ENCODE measurements at places on chromosomes 5 and 9.

- DNase-seq, result no peak
These were observed 72.1 kb downstream of the PDE6A start for GRCh38 chr5:149872351-149873040.

DNA sequence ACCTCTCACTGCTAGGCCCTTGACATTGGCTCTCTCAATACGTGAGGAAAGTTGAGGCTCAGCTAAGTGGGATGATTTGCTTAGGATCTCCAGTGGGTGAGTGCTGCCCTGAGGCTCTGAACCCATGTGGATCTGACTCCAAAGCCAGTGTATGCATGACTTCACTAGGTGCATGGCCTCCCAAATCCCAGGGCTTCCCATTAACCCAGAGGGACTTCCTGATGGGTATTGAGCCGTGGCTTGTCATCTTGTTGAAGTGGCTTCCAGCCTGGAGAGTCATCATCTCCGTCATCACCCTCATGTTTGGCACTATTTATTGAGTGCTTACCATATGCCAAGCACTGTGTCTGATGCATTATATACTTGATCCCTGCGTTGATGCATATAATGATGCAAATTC is 37.3 kb upstream of the TEX48 start:
- DNase-seq, result no peak

DNA sequence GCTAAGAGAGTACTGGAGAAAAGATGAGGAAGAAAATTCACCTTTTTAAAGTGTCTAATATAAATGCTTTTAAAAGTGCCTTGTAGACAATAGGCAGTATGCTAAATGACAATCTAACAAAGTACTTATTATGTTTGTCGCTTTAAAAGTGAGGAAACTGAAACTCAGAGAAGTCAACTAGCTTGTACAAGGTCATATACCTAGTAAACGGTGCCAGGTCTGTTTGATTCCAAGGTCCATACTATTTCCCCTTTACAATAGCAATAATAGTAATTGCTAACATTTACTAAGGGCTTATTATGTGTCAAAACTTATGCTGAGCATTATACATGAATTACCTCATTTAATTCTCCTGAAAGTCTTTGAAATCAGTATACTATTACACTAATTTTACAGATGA is 328.6 kb upstream of the SLC24A2 start:
- DNase-seq, result no peak

DNA sequence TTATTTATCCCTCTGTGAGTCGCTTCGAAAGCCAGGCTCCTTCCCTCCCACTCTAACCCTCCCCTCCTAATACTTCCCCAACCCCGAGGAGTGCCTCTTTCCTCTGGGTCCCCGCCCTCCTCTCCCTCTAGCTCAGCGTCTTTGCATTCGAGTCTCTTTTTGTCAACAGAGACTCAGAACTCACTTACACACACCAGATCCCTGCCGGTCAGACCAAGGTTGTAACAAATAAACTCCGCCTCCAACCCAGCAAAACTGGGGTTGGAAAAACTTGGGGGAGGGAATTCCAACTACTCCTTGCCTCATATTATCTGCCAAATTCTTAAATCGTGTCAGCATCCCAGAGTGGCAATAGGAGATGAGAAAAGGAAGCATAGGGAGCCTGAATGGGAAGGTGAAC is at the start of gene HTR1A:
Gene HTR1A (minus strand): TSS at position 167 of the 400 bp plus-strand sequence. CDS start 726 bp downstream, outside the sequence.
- no peak for DNase-seq

DNA sequence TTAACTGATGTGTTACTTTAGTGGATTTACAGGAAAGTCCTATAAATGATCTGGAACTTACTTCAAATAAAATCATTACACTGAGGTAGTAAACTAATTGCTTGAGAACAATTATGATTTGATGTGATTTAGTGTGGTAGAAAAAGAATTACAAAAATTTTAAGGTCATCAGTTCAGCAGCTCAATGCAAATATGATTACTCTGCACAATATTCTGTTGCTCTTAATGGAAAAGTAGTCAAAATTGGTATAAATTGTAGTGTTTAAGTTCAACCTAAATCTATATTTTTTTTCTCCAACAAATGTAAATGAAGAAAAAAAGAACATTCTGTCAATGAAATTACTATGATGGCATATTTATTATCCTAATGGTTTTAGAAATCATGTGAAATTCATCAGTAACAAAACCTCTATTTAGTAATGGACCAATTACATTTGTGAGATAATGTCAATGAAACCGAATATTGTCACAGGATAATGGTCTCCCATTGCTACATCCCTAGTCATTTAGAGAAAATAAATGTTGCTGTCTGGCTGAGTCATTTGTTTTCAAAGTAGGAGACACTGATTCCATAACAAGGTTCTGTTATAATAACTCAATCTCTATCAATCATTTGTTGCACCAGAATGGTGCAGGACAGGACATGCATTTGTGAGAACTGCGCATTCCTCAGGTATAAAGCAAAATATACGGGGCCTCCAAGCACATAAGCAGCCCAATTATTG is 177.1 kb downstream of the NFIB start:
- no peak for DNase-seq

GRCh38 chr9:73137914-73138313 is 13.8 kb upstream of the ANXA1 start:
- no peak for DNase-seq

DNA sequence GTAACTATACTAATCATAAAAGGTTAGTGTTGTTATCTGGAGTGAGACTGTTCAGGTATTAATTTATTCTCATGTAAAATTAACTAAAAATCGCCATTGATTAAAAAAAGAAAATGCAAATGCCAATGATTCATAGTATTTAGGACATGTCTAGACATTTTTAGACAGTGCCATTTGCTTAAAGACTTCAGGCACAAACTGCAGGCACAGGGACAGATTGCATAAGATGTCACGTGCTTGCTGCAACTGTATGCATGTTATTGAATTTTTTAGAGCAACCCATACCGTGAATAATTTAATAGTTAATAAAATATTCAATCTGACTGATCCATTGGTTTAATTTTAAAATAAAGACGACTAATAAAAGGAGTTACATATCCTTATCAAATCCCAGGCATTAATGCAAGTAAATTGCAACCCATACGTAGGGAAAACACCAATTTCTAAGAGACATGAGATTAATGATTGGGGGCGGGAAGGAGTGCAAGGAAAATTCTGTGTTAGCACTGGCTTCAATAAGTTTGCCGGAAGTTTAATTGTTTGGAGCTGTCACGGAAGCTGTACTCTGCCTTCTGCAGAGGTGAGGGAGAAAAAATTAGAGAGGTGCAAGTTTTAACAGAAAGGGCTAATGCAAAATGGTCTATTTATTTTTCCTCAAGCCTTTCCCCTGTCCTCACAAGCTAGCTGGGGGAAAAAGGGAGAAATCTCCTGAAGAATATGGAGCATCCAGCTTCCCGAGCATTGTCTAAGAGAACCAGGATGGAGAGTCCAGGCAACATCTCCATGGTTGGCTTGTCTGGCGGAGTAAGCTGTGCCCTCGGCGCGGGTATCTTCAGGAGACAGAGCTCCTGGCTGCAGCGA is 2.9 kb downstream of the EDIL3 start:
- no peak for DNase-seq

GRCh38 chr5:39228596-39228995 is 9.2 kb upstream of the FYB1 start:
- no peak for DNase-seq

GRCh38 chr9:110900456-110900855 is 137.8 kb downstream of the LPAR1 start:
- DNase-seq, result no peak

DNA sequence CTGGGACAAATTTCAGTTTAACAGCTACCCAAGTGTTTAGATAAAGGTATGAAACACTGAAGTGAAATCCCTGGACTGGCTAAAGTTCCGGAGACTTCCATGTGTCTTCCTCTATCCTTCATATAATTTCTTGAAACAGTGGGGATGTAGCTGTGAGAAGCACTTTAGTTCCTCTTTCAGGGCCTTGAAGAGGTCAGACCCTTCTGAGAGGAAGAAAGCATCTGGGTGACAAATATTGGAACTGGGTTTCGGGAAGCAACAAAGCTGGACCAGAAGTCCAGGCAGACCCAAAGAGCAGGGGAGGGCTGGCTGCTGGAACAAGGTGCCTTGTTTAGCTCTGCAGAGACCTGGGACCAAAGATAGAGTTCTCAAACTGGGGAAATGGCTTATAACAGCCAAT is 75.4 kb upstream of the ZFAND5 start:
- no peak for DNase-seq

- DNase-seq, result no peak
These were observed 198.6 kb downstream of the MSX2 start for GRCh38 chr5:174922955-174923354.

DNA sequence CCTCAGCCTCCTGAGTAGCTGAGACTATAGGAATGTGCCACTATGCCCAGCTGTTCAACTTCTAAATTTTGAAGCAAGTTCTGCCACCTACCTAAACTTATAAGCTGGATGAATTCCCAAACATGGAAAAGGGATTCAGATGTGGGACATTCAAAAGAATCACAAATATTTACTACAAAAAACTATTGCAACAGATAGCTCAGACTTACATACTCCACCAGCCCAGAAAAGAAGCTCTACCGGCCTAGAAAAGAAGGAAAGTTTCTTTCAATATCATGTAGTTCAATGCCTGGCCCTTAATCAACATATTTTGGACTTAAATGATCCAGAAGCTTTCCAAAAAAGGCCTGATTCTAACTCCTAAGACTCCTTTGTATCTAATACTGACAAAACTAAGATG is 23.8 kb downstream of the SH3RF2 start:
- no peak for DNase-seq

DNA sequence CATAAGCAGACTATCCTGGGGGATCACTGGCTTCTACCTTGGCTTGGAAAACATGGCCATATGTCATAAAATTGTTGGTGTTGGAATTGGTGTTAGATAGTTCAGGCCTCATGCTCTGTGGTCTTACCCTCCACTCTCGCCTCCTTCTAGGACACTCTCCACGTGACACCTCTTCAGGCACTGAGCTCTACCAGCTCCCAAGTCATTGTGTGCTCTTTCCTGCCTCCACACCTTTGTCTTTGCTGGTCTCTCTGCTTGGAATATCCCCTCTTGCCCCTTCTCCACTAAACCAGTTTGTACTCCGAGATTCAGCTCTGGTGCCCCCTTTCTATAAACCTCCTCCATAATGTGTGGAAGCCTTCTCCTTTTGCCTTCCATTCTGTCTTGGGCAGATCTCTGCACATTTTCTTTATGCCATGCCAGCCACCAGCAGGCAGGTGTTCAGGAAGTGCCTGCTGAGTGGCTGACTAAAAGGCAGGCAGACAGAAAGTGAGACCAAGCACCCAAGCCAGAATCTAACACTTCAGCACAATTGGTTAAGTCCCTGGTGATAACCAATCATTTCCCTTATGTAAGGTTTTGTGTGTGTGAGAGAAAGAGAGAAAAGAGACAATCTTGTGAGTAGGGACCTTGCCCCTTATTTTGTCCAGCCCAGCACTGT is 37.7 kb downstream of the SAR1B start:
- DNase-seq, result no peak

DNA sequence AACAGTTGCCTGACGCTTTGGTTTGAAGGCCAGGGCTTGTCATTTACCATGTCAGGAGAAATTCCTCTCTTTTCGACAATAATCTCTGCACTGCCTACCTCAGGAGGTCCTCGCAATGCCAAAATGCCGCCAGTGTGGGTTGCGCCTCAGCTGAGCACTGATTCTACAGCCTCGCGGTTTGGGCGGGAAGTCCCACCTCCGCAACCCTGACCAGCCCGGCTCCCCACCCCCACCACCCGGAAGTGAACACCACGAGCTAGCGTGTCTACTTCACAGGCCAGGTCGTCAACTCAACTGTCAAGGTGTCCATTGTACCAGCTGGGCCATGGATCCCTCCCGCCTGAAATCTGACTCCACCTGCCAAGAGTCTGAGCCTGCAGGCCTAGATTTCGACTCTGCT is at the start of gene TPD52L3:
Gene TPD52L3 (plus strand): TSS at position 273 of the 400 bp plus-strand sequence. CDS start 221 bp downstream, outside the sequence.
- DNase-seq, result no peak

GRCh38 chr5:56128113-56128512 is 105.0 kb downstream of the ANKRD55 start:
- DNase-seq, result no peak

DNA sequence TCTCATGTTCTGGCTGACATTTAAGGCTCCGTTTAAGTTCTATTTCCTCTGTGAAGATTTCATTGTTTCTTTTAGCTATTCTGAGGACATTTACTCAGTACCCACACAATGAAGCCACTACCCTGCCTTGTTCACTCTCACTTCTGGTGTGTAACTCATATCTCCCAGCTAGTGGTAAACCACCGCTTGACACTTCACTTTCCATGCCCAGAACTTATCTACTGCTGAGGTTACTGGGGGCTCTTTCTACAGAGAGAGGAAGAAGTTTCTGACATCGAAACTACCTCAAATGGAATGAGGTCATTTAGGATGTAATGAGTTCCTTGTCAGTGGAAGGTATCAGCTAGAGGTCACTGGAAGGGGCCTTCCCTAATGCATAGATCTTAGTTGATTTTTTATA is 501.5 kb downstream of the DMAC1 start:
- DNase-seq, result no peak

GRCh38 chr9:72471096-72471495 is 50.3 kb upstream of the TMC1 start:
- DNase-seq, result no peak

- no peak for DNase-seq
These were observed 1478.3 kb upstream of the CDH9 start for GRCh38 chr5:28516722-28517121.

GRCh38 chr5:93275376-93275775 is 305.6 kb downstream of the NR2F1-AS1 start:
- DNase-seq, result no peak

DNA sequence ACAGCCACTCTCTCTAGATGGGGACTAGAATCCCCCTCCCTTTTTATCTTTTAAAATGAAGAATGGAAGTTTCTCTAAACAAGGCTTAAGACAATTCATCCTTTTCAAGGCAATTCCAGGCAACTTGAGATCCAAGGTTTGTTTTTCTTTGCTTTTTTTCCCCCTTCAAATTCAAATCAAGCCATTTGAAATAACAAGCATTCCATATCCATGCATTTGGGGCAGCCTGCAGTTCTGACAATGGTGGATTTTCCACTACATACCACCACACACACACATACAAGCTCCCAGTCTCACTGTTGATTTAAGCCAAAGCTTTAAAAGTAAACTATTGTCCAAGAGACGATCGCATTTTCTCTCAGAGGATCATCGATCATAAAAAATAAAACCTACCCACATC is 424 bp downstream of the INSYN2B start:
- no peak for DNase-seq

DNA sequence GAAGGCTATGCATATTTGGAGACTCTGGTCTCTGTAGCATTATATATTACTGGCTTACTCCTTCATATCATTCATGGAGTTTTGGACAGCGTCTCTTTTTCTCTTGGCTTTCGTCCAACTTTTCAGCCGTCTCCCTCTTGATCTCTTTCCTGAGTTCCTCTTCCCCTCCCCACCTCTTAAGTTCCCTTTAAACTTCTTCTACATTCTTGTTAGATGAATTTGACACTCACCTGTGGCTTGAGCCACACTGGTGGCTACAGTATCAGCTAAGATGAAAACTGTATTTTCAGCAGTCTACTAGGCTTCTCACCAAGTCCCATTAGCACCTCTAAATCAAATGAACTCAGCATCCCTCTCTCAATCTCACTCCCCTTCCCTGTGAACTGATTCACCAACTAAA is 128.1 kb downstream of the STARD4 start:
- no peak for DNase-seq

Measured in stimulated activated CD4-positive, alpha-beta T cell treated with anti-CD3 and anti-CD28 coated beads, Interleukin-1b, Interleukin-23, amount 100 ng/mL, for 1 hour (primary cell).